CD4-positive, alpha-beta T cell (primary cell): ENCODE measurements at places on chromosomes 11 and 22.
A peak's percentile ranks its signal among the peaks of the same experiment; 100 is the strongest.

GRCh38 chr11:133181066-133181465 is 351.2 kb downstream of the OPCML start:
- no peak for DNase-seq

DNA sequence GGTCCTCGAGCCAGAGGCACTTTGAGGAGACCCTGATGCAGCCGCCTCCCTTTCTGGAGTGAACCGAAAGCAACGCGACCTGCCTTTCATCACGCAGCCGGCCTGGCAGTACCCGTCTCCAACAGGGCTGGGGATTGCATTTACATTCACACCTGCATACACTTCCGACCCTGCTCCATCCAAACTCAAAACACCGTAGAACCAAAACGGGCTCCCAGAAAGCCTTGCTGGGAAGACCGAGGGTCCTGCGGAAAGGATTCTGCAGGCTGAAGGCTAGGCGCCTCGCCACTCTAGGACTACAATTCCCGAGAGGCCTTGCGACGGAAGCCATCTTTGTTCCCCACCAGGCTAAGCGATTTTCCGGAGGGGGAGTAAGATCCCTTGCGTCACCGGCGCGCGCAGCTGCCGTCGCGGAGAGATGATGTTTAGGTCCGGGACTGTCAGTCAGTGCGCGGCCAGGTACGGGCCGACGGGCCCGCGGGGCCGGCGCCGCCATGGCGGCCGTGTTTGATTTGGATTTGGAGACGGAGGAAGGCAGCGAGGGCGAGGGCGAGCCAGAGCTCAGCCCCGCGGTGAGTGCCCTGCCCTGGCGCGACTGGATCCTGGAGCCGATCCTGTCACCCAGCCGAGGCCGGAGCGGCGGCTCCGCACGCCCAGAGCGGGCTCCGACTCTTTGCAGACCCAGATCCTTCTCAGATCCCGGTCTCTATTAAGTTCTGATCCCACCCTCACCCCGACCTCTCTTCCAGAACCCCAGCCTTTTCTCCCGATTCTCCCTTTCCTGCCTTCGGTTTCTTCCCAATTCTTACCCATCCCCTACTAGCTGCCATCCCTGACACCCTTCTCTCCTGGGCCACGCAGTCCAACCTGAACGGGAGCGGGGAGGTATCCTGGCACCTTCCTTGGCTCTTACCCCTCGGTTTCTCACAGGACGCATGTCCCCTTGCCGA is at the start of gene RPS6KB2:
TSS of gene RPS6KB2 (plus strand) at position 443 of the 950 bp plus-strand sequence. CDS start at position 495, 52 bp downstream.
- DNase-seq: peak; percentile 99

- no peak for DNase-seq
These were observed 11.5 kb downstream of the RPL27A start for GRCh38 chr11:8694137-8694536.

DNA sequence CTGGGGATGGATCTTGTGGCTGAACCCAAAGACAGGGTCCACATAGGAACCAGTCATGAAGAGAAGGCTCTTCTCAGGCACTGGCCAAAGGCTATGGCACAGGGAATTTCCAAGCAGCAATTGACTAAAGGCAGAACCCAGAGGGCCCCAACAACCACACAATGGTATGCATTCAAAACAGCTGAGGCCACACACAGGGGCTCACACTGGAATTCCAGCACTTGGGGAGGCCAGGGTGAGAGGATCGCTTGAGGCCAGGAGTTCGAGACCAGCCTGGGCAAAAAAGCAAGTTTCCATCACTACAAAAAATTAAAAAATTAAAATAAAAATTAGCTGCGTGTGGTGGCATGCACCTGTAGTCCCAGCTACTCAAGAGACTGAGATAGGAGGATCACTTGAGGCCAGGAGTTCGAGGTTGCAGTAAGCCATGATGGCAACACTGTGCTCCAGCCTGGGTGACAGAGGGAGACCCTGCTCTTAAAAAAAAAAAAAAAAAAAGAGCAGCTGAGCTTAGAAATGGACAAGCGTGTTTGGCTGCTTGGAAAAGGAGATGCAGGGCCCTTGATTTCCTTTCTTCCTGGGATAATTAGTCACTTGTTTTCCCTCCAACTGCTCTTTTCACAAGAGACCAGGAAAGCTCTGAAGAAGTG is 44.6 kb downstream of the MYH9 start:
- DNase-seq: no peak

- no peak for DNase-seq
These were observed 7.6 kb downstream of the ZNF70 start for GRCh38 chr22:23743303-23743705.

DNA sequence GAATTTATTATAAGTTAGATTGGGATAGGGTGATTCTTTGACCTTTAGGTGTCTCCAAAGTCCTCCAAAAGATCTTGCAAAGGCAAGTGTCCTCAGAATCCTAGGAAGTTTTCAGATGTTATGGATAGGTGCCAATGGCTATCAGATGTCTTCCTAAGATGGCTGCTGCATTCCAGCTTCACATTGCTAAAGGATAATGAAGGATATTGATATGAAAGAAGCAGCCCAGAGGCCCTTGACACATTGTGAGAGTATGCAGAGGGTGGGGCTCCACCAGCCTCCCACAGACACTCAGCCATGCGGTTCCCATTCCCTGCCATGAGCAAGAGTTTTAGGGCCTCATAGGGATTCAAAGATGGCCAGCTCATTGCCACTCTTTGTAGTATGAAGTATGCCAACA is 22.3 kb upstream of the GLYATL2 start:
- DNase-seq: no peak

DNA sequence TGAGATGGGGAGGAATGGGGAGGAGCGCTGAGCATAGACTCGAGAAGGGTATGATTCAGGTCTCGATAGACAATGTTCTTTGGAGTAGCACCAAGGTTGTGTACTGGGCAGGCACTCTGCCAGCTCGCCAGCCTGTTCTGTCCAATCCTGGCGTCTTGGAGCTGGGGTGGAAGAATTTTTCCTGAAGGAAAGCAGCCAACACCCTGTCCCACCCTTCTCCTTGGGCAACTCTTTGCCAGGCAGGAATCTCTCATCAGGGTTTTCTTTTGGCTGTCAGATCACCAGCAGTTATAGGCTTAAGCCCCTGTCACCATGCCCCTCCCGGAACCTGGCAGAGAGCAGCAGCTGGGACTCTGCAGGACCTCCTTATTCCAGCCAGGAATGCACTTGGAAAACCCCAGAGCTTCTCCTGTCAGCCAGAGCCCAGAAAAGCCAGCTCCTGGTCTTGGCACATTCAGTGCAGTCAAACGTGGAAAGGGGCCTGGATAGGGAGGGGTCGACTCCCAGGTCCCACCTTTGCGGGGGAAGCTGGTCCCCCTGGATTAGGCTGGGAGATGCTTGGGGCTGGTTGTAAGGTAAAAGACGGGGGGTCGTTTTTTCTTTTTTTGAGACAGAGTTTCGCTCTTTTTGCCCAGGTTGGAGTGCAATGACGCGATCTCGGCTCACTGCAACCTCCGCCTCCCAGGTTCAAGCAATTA is 14.4 kb upstream of the SPTBN2 start:
- no peak for DNase-seq
